SJCRH30 (cell line): ENCODE measurements at places on chromosomes 3 and 15.

DNA sequence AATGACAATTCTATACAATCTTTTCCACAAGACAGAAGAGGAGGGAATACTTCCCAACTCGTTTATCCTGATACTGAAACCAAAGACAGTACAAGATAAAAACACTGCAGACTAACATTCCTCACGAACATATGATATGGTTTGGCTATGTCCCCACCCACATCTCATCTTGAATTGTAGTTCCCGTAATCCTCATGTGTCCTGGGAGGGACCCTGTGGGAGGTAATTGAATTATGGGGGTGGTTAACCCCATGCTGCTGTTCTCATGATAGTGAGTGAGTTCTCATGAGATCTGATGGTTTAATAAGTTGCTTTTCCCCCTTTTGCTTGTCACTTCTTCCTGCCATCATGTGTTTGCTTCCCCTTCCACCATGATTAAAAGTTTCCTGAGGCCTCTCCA lies 83.9 kb upstream of the PROK2 start:
- DNase-seq, result no peak

- DNase-seq, result no peak
Measured at GRCh38 chr3:35505772-35506171, 133.6 kb upstream of the ARPP21 start.

GRCh38 chr15:69767191-69767590 lies 314.6 kb downstream of the RPLP1 start:
- no peak for DNase-seq

GRCh38 chr3:41018855-41019254 lies 180.4 kb upstream of the CTNNB1 start:
- DNase-seq, result no peak
